ENCODE measurements at places on chromosomes 2 and 18. TPM values are rescaled to one million over a fixed set of nuclear protein-coding genes. Genes with fewer than 3 reads are reported as not detected.

The TMEM247 gene
- not detected for total RNA-seq

The MATN3 gene
- 1.3 TPM for total RNA-seq

The CCDC88A gene
- total RNA-seq, result 18.7 TPM

The SLC5A7 gene
- total RNA-seq, result 0.19 TPM

- H3K27ac ChIP-seq, result peak overlapping the region; percentile 73
- peaks cover 57% of the 10 kb centered on the region for H3K4me1 ChIP-seq
- no peak overlapping the region for H3K4me3 ChIP-seq
Observed at GRCh38 chr2:236824836-236825235, 255.2 kb downstream of the ACKR3 start.

DNA sequence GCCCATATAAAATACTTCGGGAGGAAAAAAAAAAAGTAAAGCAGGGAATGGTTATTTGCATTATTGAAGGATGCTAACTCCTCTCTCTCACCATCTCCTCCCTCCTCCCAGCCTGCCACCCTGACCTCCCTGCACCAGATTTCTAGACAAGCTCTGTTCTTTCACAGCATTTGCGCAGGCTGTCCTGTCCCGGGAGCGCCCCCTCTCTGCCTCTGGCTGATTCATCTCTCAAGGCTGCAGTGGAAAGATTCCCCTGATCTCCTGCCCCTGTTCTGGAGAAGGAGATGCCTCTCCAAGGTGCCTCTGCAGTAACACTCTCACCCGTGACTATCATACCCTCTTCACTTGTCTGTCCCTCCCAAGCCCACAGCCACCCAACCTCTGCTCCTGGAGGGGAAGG lies 38.5 kb downstream of the COL4A4 start:
- H3K4me3 ChIP-seq, result no peak overlapping the region
- H3K27me3 ChIP-seq, result no peaks in the 10 kb centered on the region
- no peaks in the 10 kb centered on the region for H3K36me3 ChIP-seq
- DNase-seq, result no peak

- H3K4me3 ChIP-seq, result no peak overlapping the region
- no peaks in the 10 kb centered on the region for H3K4me1 ChIP-seq
- H3K36me3 ChIP-seq, result no peaks in the 10 kb centered on the region
- H3K27ac ChIP-seq, result no peak overlapping the region
- no peaks in the 10 kb centered on the region for H3K27me3 ChIP-seq
Observed at GRCh38 chr2:201735486-201735885, 37.0 kb upstream of the MPP4 start.

GRCh38 chr2:35741556-35741955 lies 614.0 kb upstream of the CRIM1 start:
- no peaks in the 10 kb centered on the region for H3K27me3 ChIP-seq
- DNase-seq, result no peak
- H3K36me3 ChIP-seq, result no peaks in the 10 kb centered on the region
- H3K27ac ChIP-seq, result no peak overlapping the region

GRCh38 chr2:88227446-88227845 lies 57.3 kb downstream of the THNSL2 start:
- no peaks in the 10 kb centered on the region for H3K4me1 ChIP-seq
- DNase-seq, result no peak
- no peaks in the 10 kb centered on the region for H3K27me3 ChIP-seq
- H3K4me3 ChIP-seq, result no peak overlapping the region
- no peaks in the 10 kb centered on the region for H3K36me3 ChIP-seq

DNA sequence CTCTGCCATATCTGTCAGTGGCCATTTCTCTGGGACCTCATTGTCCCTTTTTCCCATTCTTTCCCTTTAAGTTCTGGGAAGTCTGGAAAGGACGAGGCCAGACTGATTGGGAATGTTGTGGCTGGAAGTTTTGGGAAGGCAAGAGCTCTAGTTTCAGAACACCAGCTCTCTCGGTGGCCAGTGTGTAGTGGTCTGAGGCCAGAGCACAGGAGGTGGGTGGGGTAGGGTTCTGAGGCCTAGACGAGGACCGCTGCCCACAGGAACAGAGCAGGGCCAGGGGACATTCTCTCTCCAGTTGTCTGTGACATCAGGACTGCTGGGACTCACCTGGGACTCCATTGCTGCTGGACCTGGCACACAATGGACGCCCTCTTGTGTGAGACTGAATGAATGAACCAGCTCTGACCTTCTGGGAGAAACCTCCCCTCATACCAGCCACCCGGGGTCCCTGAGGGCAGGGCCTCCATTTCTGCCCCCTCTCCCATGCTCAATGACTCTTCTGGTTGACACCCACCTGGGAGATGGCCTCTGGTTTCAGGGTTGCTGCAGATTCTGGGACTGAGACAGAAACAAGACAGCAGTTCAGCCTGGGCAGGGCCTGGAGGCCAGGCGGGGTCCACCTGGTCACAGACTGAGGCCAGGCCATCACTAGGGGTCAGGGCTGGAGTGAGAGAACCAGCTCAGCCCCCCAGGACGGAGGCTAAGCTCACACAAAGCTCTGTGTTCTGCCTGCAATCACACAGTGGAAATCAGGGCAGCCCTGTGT lies 8.4 kb upstream of the NPPC start:
- no peak for DNase-seq
- no peaks in the 10 kb centered on the region for H3K27me3 ChIP-seq
- H3K27ac ChIP-seq, result no peak overlapping the region
- H3K4me3 ChIP-seq, result no peak overlapping the region

DNA sequence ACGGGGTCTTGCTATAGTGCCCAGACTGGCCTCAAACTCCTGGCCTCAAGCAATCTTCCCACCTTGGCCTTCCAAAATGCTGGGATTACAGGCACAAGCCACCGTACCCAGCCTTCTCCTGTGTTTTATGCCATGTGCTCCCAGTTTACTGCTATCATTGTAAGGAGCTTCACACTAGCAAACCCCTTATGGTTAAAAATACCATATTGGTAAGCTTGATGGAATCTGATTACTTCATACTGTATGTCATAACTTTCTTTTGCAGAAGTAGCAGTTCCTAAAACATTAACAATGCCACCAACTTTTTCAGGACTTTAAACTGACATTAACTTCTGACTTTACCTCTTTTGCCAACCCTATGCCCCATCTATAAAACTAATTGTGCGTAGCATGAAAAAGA lies 36.2 kb downstream of the HAT1 start:
- no peak overlapping the region for H3K4me3 ChIP-seq
- H3K27me3 ChIP-seq, result no peaks in the 10 kb centered on the region
- H3K27ac ChIP-seq, result no peak overlapping the region
- DNase-seq, result no peak
- no peaks in the 10 kb centered on the region for H3K36me3 ChIP-seq

DNA sequence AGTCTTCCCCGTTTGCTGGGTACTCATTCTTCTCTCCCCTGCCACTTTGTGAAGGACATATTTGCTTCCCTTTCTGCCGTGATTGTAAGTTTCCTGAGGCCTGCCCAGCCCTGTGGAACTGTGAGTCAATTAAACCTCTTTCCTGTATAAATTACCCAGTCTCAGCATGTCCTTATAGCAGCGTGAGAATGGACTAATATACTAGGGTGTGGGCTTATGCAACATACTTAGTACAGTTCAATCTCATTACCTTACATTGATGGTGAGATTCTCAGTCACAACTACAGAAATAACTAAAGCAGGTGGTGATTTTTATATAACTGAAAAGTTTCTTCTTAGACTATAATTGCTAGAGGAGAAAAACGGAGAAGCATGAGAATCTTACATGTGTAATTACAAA lies 237.9 kb upstream of the MMADHC start:
- no peak overlapping the region for H3K27ac ChIP-seq
- DNase-seq, result no peak
- no peaks in the 10 kb centered on the region for H3K4me1 ChIP-seq
- H3K27me3 ChIP-seq, result no peaks in the 10 kb centered on the region

GRCh38 chr18:38454764-38455469 lies 889.3 kb upstream of the CELF4 start:
- no peak for DNase-seq
- H3K27ac ChIP-seq, result no peak overlapping the region
- H3K4me1 ChIP-seq, result no peaks in the 10 kb centered on the region

DNA sequence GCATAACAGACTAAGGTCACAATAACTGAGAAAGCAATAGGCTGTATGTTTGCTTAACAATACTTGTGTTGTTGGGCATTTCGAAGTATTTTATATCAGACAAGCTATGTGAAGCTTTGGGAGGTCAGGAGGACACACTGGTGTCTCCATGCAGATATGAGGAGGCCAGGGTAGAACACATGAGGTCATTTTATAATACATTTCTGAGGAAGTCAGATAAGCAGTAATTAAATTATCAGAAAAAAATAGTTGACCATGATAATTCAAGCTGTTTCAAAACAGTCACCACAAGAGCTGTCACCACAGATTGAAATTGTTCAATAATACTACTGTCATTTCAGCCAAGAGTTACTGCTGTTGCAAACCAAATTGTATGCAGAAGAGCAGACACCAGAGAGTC lies 160.6 kb downstream of the RIT2 start:
- no peaks in the 10 kb centered on the region for H3K27me3 ChIP-seq
- no peaks in the 10 kb centered on the region for H3K36me3 ChIP-seq
- no peaks in the 10 kb centered on the region for H3K4me1 ChIP-seq
- no peak overlapping the region for H3K27ac ChIP-seq
- no peak overlapping the region for H3K4me3 ChIP-seq

GRCh38 chr2:209441541-209441940 lies 17.7 kb downstream of the MAP2 start:
- no peaks in the 10 kb centered on the region for H3K36me3 ChIP-seq
- H3K27ac ChIP-seq, result no peak overlapping the region
- H3K4me1 ChIP-seq, result peaks cover 7% of the 10 kb centered on the region
- no peak for DNase-seq
- H3K4me3 ChIP-seq, result no peak overlapping the region

DNA sequence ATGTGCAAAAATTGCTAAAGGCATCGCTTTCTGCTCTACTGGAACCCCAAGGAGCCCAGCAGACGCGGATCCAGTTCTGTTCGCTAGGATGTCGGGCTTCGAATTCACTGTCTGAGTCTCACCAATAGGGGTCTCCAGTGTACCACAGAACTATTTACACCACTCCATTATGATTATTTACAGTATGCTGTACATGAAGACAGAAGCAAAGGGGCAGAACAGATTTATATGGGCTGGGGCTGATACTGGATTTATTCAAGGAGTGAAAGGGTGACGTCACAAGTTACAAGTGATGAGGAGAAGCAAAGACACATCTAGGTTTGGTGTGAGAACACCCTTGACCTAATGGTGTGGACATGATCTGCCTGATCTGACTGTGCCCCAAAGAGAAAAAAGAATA lies 185.3 kb upstream of the ATP5MC3 start:
- no peak overlapping the region for H3K4me3 ChIP-seq
- no peak overlapping the region for H3K27ac ChIP-seq
- H3K4me1 ChIP-seq, result no peaks in the 10 kb centered on the region
- DNase-seq, result no peak
- no peaks in the 10 kb centered on the region for H3K27me3 ChIP-seq

DNA sequence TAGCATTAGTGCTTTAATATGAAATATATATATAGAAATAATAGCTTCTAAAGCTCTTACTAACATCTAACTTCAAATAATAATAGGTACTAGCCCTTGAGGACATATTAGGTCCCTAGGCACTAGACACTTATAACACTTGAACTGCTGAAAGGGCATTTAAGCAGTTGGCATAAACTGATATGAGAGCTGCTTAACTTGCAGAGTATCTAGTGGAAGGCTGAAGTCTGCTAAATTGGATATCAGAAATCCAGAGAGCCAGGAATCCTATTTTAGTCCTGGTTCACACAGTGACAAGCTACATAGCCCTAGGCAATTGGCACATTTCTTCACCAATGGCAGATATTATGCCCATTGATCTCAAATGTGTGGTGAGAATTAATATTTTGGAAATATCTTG lies 326.9 kb upstream of the UBE2E3 start:
- no peak overlapping the region for H3K4me3 ChIP-seq
- H3K36me3 ChIP-seq, result no peaks in the 10 kb centered on the region
- no peaks in the 10 kb centered on the region for H3K4me1 ChIP-seq
- DNase-seq, result no peak
- H3K27me3 ChIP-seq, result no peaks in the 10 kb centered on the region
- no peak overlapping the region for H3K27ac ChIP-seq

All from esophagus squamous epithelium (tissue), 5 donors.